ENCODE measurements at places on chromosomes 3 and 15.

DNA sequence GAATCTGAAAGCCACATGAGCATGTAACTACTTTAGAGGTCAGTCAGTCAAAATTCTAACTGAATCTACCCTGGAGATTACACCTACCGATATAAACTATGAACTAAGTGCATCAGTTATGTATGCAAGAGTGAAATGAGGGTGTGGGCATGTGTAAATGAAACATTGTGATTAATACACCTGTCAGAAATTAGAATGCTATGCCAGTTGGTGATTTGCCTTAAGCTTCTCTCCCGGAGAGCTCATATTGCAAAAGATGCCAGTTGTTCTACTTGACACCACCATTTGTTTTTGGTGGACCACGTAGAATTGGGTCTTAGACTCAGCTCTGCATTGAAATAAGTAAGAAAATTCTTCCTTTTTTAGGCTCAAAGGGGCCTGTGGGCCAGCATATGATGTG is 91.0 kb upstream of the KBTBD8 start:
- no peak for DNase-seq

- no peak for DNase-seq
Measured at GRCh38 chr15:74402873-74403587, 30.7 kb downstream of the SEMA7A start.

DNA sequence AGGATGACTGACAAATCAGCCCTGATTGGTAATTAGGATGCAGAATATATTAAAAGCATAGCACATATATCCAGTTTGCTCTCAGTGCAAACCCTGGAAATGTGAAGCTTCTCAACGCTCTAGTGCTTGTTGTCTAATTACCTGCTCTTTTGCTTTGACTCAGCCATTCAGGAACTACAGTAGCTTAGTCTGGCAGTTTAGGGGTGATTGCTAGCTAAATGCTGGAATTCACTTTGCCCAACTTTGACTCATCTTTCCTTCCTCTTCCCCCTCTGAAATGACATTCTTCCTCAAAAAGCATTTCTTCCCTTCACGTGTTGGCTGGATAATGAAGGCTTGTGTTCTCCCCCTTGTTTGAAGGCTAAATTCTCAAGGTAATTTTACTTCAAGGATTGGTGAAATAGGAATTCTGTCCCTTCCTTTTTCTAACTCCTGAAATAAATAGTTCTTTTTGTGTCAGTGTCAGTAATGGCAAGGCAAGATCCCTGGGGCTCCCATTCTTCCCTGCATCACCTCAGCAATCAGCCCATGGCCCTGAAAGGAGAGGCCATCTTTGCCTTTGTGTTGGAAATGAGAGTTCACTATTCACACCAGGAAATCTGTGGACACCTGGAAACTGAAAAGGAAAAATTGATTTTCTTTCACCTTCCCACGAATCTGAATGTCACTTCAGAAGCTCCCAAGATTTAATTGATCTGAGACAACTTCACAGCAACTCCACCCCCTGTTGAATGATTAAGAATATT is 103.6 kb downstream of the ECT2 start:
- DNase-seq: no peak

GRCh38 chr15:44735482-44736180 is 697 bp upstream of the TRIM69 start:
- DNase-seq: no peak
